ENCODE measurements at places on chromosomes 4 and X. TPM values are rescaled to one million over a fixed set of nuclear protein-coding genes. Genes with fewer than 3 reads are reported as not detected.

The DMD gene
- polyA plus RNA-seq = 23.3 TPM

The DGAT2L6 gene
- not detected for polyA plus RNA-seq

DNA sequence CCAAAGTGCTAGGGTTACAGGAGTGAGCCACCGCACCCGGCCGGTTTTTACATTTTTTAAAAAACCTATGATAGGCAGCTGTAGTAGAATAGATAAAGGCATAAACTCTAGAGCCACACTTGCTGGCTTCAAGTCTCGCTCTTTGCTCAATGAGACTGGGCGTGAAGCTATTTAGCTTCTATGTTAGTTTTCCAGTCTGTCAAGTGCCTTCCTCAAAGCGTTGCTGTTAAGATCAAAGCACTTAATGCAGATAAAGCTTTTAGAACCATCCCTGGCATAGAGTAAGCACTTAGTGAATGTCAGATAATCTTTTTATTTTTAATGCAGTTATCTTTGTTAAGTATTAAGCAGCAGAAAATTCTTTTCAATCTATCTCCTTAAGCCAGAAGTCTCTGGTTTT is 42.0 kb upstream of the BMPR1B start:
- no peak for DNase-seq

- DNase-seq = no peak
Observed at GRCh38 chr4:54092405-54093323, 7.3 kb upstream of the GSX2 start.

DNA sequence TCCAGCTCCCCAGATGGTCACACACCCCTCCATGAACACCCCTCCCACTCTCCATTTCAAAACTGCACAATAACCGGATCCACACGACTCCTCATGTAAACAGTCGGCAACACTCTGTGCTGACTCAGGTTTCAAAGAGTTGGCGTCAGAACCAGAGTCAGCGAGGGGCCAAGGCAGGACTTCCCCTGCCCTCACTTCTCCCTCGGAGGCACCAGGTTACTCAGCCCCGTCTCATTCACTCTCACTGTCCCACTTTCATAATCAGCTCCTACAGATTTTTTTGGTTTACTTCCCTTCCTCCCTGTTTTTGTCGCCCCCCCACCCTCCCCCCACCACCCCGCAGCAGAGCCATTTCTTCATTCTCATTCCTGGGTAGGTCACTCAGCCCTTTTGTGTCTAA is 2.7 kb upstream of the TIMP1 start:
- no peak for DNase-seq

- DNase-seq = no peak
Observed at GRCh38 chr4:1255151-1255550, 6.2 kb upstream of the CTBP1 start.

GRCh38 chrX:10714531-10714930 is 94.1 kb upstream of the MID1 start:
- DNase-seq = no peak

DNA sequence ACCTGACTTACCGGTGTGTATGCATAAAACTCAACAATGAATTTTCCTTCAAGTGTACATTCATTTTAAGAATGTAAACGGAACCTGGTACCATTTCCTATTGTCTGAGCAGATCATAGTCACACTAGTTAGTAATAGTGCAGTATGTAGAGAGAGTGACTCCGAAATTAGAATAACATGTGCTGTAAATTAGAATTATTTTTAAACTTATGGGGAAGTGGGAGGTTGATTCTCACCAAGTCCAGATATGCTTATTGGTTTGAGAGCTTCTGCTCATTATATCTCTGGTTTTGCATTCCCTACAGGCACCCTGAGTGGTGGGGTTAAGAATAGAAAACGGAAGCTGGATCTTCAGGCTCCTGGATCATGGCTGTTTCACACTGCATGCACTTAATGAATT is 39.6 kb downstream of the KLF3 start:
- DNase-seq = no peak

DNA sequence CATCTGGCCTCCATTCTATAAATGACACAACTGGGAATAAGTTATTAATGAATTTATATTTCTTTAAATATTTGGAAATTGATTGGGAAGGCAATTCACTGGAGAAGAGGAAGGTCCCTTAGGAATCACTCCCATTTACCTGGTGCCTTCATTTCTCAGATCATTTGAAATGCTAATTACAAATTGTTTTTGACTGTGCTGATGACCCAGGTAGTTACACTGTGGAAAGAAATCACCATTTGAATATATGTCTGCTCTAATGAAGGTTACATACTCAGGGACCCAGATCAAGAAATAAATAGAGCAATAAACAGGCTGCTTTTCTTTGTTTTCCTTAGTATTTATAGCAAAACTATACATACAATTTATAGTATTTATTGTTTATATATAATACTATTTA is 1759.1 kb downstream of the ARAP2 start:
- no peak for DNase-seq

GRCh38 chr4:149999485-150000074 is 78.7 kb upstream of the DCLK2 start:
- DNase-seq = peak; percentile 20

All from large intestine (tissue), 12 donors.